ENCODE measurements at places on chromosomes 1 and 21.

DNA sequence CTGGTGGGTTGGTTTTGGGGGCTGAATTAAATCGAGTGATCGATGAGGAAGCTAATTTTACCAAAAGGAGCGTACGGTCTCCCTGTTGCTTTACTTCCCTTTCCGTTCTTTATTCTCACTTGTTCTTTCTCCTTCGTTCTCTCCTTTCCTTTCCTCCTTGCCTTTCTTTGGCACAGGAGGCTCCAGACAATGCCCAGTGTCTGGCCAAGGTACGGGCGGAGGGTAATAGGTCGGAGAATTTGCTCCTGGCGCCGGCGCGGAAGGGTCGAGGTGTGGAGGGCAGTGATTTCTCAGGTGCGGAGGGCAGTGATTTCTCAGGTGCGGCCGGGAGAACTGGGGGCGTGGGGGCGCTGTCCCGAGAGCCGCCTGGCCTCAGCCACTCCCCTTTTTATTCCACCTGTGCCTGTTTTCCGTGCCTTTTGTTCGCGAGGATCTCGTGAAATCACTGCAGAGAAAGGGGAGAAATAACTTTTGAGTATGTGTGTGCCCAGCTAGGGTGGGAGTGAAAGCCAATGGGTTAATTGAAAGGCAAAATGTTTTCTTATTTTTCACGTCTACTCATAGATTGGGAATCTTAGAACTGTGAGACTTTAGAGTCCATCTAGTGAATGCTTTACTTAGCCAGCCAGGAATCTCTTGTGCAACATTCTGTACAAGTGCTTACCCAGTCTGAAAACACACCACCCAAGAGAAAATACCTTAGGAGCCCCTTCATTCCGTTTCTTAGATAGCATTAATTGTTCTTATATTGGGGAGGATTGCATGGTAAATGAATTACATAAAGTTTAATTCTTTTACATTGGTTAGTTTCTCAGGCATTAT is 1.3 kb downstream of the FNBP1L start:
- peak; percentile 41 for DNase-seq

- no peak for DNase-seq
Observed at GRCh38 chr1:159279773-159280172, 22.4 kb upstream of the FCER1A start.

DNA sequence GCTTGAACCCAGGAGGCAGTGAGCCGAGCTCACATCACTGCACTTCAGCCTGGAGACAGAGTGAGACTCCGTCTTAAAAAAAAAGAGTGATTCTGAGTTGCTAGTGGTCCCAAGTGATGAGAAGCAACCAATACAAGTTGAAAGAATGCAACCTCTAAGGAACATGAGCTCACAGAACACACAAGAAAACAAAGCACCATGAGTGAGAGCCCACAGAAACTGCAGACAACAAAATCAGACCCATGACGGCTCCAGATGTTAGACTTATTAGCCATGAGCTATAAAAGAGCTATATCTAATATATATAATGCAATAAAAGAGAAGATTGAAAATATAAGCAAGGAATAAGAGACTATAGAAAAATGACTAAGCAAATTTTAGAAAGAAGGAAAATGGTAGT is 50.0 kb downstream of the MATN1 start:
- DNase-seq, result no peak

DNA sequence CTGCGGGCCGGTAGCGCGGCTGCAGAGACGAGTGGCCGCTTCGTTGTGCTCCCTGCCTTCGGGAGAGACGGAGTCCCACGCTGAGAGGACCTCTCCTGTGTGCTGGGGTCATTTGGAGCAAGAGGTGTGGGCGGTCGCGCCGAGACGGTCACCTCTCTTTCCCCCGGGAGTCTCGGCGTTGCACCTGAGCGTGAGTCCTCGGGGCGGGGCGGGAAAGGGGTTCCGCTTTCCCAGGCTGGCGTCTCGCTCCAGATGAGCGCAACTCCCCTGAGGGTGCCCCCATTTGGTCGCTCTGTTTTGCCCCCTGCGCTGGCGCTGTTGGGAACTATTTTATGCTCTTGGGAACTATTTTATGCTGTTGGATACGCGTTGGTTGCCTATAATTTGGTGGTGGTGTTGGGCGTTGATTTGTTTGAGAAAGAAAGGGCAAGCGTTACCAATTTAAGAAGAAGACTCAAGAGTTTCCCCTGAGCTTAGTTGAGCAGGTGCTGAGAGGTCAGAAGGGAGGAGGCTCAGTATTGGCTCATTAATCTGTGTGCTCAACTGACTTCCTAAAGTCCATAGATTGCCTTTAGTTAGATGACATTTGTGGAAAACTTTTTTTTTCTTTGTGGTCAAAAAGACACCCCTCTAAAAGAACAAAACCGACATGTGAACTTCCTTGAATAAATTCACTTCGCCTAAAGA is 683 bp downstream of the LRRC8B start:
- no peak for DNase-seq

DNA sequence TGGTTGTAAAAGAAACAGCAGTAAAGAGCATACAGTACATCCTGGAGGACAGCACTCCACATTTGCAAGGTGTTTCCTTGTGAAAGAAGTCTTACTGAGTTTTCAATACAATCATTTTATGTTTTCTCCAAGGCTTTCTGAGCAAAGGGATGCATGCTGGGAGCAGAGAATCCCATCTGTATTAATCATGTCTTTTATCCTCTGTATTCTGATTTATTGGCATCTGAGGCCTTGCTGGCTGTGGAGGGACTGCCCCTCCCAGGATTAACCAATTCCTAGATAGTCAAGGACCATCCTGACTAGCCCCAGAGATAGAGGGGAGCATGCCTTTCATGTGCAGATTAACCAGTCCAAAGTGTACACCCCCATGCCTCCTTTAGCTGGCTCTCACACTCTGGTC is 476.3 kb downstream of the SIPA1L2 start:
- no peak for DNase-seq

- DNase-seq, result no peak
Observed at GRCh38 chr1:147757015-147757990, 3.1 kb downstream of the GJA5 start.

DNA sequence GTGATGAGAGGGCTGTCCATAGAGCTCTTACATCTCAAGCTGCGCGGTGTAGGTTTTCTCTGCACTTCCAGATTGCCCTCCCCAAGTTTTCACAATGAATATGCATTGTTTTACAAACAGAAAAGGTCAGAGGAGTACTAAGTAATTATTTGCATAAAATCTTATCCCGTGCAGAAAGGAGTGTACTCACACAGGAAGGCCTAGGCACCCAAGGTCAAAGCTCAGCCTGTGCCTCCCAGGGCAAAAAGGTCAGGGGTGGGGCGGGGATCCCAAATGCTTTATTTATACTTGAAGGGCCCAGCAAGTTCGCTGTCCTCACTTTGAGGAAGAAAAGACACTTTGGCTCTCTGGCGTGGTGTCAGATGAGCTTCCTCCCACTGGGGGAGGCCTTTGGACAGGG is 10.3 kb upstream of the KCNE1 start:
- no peak for DNase-seq

GRCh38 chr1:186418503-186418902 is 42.4 kb downstream of the PDC start:
- DNase-seq, result peak; percentile 23

DNA sequence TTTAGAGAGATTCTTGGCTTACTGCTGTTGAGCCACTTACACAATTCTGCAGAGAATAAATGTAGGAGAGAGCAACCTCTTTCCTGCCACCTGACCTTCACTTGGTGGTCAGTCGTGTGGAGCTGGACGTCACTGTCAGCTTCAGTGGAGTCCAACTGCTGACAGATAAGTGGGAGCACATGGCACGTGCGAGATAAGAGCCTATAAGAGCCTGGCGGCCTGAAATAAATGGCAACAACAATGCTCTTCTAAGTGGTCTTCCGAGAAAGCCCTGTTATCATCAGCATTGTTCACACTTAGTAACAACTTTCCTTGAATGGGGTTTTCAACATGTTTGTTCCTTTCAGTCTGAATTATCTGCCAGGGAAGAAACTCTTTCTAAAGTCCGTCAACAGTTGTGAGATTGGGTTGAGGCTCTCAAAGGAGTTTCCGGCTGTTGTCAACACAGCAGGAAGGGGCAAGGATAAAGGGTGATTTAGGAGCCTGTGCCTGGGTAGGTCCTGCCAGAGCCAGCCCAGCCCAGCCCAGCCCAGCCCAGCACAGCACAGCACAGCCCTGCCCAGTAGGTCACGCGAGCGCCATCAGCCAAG is 57.2 kb upstream of the RUNX1 start:
- no peak for DNase-seq

- DNase-seq, result peak; percentile 68
Observed at GRCh38 chr21:33374450-33375096, 28.6 kb upstream of the IFNGR2 start.

- no peak for DNase-seq
Observed at GRCh38 chr1:207923561-207923960, 12.6 kb upstream of the CD34 start.

DNA sequence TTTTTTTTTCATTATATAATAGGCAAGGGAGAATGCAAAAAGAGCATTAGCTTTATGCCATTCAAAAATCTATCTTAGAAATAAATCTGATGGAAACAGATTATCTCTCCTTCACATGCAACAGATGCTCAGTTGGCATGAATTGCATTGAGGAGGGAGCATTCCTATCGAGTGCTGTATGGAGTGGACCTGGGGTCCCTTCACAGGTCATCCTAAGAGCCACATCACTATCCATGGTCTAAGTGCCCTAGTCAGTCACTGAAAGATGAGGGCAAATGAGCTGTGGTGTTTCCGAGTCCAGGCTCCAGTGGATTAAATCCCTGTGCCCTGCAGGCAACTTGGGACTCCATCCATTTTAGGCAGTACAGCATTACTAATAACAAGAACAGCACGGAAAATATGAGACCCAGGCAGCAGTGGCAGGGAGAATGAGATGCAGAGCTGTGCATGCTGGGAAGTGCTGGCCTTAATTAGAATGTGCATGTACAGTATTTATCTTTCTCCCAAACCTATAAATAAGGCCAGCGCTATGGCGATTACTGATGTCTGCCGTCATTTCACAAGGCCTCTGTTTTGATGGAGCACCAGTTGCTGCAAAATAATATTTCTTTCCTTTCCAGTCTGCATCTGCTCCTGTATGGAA is 512.3 kb upstream of the PLXNA2 start:
- DNase-seq, result no peak

DNA sequence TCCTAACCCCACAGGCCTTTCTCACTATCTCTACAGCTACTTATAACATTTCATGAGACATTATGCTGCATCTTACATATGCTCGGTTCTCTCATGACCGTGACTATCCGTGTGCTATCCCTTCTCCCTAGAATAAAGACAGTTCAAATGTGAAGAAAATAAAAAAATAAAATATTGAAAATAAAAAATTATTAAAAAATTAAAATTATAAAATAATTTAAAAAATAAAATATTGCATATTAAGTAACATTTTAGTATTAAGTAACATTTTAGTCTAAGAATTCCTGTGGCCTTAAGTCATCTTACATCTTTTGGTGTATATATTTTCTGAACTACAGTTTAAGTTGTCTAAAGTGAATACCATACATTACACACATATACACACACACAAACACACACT is 415.5 kb downstream of the DPYD start:
- DNase-seq, result no peak

- no peak for DNase-seq
Observed at GRCh38 chr1:181345146-181345545, 138.2 kb upstream of the CACNA1E start.

DNA sequence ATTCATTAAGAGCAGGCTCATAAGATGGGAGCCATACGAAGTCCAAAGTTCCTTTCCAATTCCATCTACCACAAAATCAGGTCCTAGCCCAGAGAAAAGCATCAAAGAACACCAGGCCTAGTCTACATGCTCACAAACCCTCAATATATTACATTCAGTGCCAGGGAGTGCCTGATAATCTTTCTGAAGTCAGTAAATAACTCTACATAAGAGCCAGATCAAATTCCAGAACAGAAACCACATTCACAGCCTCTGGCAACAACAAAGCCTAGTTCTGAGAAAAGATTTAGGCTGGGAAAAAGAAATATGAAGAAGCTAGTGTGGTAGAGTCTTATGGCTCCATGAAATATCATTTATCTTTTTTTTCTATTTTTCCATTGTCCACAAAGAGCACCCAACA is 40.5 kb upstream of the RBBP5 start:
- no peak for DNase-seq

DNA sequence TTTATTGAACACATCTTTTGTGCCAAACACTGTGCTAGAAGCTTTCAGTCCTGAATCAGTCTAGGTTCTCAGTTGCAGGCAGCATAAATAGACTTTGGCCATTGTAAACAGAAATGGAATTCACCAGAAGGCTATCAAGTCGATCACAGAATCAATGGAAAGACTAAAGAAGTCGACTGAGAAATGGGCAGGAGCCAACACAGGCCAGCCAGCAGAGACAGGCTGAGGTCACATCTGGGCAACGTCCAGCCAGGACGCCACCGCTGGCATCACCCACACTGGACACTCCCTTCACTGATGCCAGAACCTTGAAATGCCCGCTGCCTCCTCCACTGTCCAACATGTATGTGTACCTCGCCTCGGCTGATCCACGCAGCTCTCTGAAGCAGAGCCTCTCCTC is 5.5 kb upstream of the CNTN2 start:
- no peak for DNase-seq

DNA sequence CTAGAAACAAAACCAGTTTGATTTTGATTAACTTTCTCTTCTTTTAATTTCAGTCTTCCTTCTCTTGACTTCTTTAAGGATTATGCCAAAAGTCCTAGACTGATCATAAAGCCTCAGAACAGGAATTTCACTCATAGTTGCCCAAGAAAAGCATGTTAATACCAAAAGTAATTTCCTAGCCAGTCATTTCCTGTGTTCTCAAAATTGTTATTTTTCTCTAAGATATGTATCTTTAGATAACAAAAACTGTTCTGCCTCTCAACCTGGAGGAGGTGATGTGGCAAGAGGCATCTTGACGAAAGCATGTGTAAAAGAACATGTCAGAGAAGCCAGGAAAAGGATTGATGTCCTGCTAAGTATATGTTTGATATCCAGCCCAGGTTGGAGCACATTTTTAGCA is 78.0 kb upstream of the IPO9 start:
- peak; percentile 69 for DNase-seq

- DNase-seq, result no peak
Observed at GRCh38 chr21:42200906-42201614, 17.9 kb upstream of the ABCG1 start.

- no peak for DNase-seq
Observed at GRCh38 chr1:243933495-243933894, 83.5 kb upstream of the AKT3 start.

DNA sequence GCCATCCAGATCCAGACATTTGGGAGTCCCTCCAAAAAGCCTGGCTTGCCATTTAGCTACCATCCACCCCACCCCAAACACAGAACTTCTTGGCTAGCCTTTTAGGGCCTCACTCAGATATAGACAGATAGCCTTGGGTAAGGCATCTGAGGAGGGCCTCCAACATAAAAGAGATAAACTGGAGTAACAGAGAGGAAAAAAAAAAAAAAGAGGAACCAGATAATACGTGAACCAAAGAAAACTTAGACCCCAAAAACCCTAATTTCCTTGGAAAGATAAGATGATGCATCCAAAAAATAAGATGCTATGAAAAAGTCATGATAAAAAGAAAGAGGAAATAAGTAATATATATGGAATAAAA is 19.8 kb upstream of the LSS start:
- DNase-seq, result no peak

- DNase-seq, result no peak
Observed at GRCh38 chr1:239538239-239538988, 152.0 kb downstream of the CHRM3 start.
